Activated naive CD4-positive, alpha-beta T cell treated with anti-CD3 and anti-CD28 coated beads for 36 hours (primary cell): ENCODE measurements at places on chromosomes 12 and 14. TPM values are rescaled to one million over a fixed set of nuclear protein-coding genes. Genes with fewer than 3 reads are reported as not detected.
A peak's percentile ranks its signal among the peaks of the same experiment; 100 is the strongest.

The FGF6 gene
- not detected for total RNA-seq

The LRRC10 gene
- not detected for total RNA-seq

The PRIMA1 gene
- total RNA-seq, result not detected

GRCh38 chr12:24069532-24070395 is 120.3 kb upstream of the SOX5 start:
- no peak for DNase-seq
- no peak overlapping the region for H3K4me3 ChIP-seq
- H3K4me1 ChIP-seq, result no peaks in the 10 kb centered on the region

DNA sequence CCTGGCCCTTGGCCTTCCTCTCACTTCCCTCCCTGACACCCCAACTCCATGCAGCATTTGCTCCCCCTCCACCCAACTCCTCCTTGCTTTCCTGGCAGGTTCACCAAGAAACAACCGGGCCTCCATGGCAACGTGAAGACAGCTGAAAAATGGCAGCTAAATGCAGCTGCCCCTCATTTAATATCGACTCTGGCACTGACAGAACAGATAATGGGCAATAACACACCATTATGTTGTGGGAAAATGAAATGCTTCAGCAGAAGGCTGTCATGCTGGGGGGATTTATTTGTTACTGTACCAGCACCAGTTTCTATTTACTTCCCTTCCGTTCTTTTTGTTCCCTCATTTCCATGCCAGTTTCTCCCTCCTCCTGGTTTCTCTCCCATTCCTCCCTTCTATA is 440.8 kb downstream of the NRXN3 start:
- H3K4me1 ChIP-seq, result peaks cover 5% of the 10 kb centered on the region
- no peak overlapping the region for H3K4me3 ChIP-seq
- H3K36me3 ChIP-seq, result no peaks in the 10 kb centered on the region
- H3K27me3 ChIP-seq, result peaks cover 17% of the 10 kb centered on the region
- no peak for DNase-seq

DNA sequence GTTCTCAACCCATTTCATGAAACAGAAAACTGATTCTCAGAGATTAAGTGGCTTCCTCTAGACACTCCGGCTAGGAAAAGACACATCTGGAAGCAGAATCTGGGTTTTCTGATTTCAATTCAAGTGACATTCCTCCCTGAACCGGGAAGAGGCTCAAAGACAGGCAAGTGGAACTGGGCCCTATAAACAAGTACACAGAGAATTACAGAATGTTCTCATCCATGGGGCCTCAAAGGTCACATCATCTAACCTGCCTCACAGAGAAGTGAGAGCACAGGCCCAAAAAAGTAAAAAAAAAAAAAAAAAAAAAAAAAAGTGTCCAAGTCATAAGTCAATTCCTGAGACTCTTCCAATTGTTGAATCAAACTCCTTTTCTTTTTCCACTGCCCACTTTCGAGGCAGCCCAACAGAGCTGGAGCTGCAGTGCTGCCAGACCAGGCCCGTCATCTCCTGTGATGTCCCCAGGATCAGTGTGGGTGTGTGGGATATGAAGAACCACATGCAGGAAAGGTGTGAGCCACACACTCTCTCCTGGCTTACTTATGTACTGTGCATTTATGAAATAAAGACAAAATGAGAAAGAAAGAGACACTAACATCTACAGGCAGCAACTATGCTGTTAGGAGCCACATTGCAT is 2.8 kb upstream of the KRT1 start:
- H3K27me3 ChIP-seq, result no peaks in the 10 kb centered on the region
- H3K27ac ChIP-seq, result no peak overlapping the region

GRCh38 chr12:124507188-124508109 is 60.0 kb downstream of the NCOR2 start:
- H3K27me3 ChIP-seq, result no peaks in the 10 kb centered on the region
- DNase-seq, result no peak
- H3K36me3 ChIP-seq, result peaks cover 2% of the 10 kb centered on the region
- H3K27ac ChIP-seq, result no peak overlapping the region
- no peak overlapping the region for H3K4me3 ChIP-seq

- DNase-seq, result no peak
- no peak overlapping the region for H3K27ac ChIP-seq
- H3K4me3 ChIP-seq, result no peak overlapping the region
- H3K27me3 ChIP-seq, result no peaks in the 10 kb centered on the region
Observed at GRCh38 chr12:120865098-120865497, 39.1 kb downstream of the SPPL3 start.

DNA sequence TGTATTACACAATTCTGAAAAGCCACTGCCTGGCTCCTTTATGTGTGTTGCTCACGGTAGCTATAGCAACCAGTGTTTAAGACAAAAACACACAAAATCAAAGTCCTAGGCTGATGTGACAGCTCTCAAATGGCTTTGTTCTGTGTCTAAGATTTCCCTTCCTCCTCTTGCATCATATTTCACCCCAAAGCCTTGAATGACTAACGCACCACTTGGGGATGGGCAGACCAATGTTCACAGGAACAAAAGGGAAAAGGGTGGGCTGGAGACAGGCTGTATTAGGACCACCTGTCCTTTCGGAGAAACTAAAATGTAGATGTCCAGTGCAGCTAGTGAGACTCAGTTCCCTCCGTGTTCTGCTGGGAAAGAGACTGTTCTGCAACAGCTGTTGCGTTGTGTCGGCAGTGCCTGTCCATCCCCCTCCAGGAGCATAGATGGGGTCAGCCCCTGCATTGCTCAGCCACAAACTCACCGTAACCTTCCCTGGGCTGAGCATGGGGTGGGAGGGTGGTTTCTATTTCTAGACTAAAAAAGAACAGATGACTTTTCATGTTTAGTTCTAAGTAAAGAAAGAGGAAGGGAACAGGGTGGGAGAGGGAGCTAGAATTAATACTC is 26.8 kb upstream of the DAAM1 start:
- no peak overlapping the region for H3K4me3 ChIP-seq
- H3K36me3 ChIP-seq, result no peaks in the 10 kb centered on the region
- peak; percentile 9 for DNase-seq
- H3K27me3 ChIP-seq, result peaks cover 5% of the 10 kb centered on the region

DNA sequence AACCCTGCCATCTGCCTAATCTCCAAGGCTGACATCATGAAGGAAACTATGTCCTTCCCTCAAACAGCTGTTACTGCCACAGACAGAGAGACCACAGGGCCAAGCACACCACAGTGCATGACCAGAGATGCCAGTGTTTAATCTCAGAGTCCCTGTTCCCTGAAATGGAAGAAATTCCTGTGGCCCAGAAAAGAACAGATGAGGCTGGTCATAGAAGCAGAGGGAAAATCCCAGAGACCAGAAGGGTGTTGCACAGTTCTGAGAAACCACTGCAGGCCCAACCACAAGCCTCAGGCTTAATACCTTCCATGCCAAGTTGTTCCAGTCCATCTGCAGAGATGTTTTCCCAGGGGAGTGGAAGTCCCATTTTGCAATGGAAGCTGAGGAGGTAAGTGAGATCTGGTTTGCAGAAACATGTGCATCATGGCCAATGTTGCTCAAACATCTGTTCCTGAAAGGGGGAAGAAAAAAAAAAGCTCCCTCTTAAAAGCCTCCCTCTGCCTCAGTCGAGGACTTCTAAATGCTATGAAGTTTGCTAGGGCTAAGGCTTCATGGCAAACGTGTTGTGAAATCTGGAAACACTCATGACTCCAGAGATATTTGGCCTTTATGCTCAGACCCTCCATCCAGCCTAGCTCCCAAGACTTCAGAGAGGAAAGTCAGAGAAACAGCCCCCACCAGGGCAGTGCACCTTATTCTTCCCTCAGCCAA is 98.6 kb downstream of the SCARB1 start:
- H3K4me3 ChIP-seq, result no peak overlapping the region
- H3K4me1 ChIP-seq, result peaks cover 38% of the 10 kb centered on the region
- DNase-seq, result no peak
- H3K27me3 ChIP-seq, result peaks cover under 1% of the 10 kb centered on the region
- H3K36me3 ChIP-seq, result peaks cover 3% of the 10 kb centered on the region

DNA sequence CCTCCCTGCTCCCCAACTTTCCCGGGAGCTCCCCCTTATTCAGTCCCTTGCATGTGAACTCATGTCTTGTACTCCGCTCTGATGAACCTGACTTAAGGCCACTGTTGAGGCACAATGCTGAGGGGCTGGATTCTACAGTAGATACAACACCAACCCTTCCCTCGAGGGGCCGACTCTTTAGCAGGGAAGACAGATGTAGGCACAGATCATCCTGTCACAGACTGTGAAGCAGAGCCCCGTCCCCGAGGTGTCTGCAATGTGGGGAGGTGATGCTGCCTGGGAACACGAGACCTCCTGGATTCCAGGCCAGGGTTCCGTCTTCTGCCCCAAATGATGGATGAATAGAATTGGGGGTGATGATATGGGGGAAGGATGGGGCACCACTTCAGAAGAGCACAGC is 175.1 kb downstream of the CHST11 start:
- H3K4me3 ChIP-seq, result no peak overlapping the region
- H3K36me3 ChIP-seq, result peaks cover 8% of the 10 kb centered on the region
- H3K4me1 ChIP-seq, result peaks cover 14% of the 10 kb centered on the region
- H3K27me3 ChIP-seq, result no peaks in the 10 kb centered on the region

- H3K27me3 ChIP-seq, result no peaks in the 10 kb centered on the region
- peaks cover 34% of the 10 kb centered on the region for H3K36me3 ChIP-seq
- H3K4me3 ChIP-seq, result no peak overlapping the region
- DNase-seq, result no peak
- H3K4me1 ChIP-seq, result peaks cover 4% of the 10 kb centered on the region
- peak overlapping the region; percentile 57 for H3K27ac ChIP-seq
Observed at GRCh38 chr14:101991352-101991751, 27.0 kb downstream of the DYNC1H1 start.

GRCh38 chr12:118706437-118706836 is 274.9 kb upstream of the SRRM4 start:
- no peak for DNase-seq
- no peak overlapping the region for H3K27ac ChIP-seq
- H3K4me1 ChIP-seq, result no peaks in the 10 kb centered on the region
- no peaks in the 10 kb centered on the region for H3K27me3 ChIP-seq
- H3K36me3 ChIP-seq, result no peaks in the 10 kb centered on the region

GRCh38 chr12:1093166-1093751 is 102.2 kb downstream of the ERC1 start:
- no peaks in the 10 kb centered on the region for H3K36me3 ChIP-seq
- H3K4me1 ChIP-seq, result peaks cover 20% of the 10 kb centered on the region
- H3K27me3 ChIP-seq, result no peaks in the 10 kb centered on the region
- no peak overlapping the region for H3K4me3 ChIP-seq
- no peak overlapping the region for H3K27ac ChIP-seq

- DNase-seq, result no peak
- H3K4me1 ChIP-seq, result no peaks in the 10 kb centered on the region
- no peaks in the 10 kb centered on the region for H3K27me3 ChIP-seq
- peaks cover 5% of the 10 kb centered on the region for H3K36me3 ChIP-seq
- H3K4me3 ChIP-seq, result no peak overlapping the region
Observed at GRCh38 chr12:52063082-52063924, 6.5 kb upstream of the ATG101 start.

- H3K4me3 ChIP-seq, result no peak overlapping the region
- H3K36me3 ChIP-seq, result no peaks in the 10 kb centered on the region
- H3K4me1 ChIP-seq, result peaks cover 9% of the 10 kb centered on the region
- DNase-seq, result no peak
Observed at GRCh38 chr14:95056476-95056875, 100.9 kb downstream of the DICER1 start.
